Activated CD4-positive, CD25-positive, alpha-beta regulatory T cell treated with anti-CD3 and anti-CD28 coated beads, Interleukin-2, amount 50 U/mL, for 16 hours (primary cell): ENCODE measurements at places on chromosomes 7 and 10.

GRCh38 chr7:85336086-85336485, 149.2 kb upstream of the SEMA3D start:
- DNase-seq: no peak

DNA sequence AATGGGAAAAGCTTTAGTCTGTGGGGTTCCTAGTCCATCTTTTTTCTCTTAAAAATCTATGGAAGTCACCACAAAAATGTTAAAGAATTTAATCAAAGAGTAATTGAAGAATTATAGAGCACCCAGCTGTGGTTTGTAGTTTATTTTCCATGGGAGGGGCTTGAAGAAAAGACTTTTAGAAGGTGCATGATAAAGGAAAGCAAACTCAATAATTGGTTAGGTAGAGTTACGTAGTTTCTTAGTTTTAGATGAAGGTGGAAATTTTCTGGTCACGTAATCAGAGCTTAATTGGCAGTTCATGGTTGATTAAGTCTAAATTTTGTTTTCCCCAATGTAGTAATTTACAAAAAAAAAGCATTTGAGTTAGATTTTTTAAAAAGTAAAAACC, 724 bp downstream of the ZNF107 start:
- DNase-seq: no peak

DNA sequence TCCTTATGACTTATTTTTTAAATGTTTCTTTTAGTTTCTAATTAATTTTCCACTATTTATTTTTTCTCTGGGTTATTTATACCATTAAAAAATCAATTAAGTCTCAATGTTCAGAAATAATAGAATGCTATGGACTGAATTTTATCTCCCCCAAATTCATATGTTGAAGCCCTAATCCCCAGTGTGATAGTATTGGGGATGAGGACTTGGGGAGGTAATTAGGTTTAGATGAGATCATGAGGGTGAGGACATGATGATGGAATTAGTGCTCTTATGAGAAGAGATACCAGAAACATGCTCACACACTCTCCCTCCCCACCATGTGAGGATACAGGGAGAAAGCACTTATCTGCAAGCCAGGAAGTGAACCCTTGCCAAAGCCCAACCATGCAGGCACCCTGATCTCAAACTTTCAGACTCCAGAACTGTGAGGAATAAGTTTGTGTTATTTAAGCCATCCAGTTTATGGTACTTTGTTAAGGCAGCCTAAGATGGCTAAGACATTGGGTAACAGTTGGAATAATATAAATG, 202.6 kb downstream of the MDFIC start:
- no peak for DNase-seq

DNA sequence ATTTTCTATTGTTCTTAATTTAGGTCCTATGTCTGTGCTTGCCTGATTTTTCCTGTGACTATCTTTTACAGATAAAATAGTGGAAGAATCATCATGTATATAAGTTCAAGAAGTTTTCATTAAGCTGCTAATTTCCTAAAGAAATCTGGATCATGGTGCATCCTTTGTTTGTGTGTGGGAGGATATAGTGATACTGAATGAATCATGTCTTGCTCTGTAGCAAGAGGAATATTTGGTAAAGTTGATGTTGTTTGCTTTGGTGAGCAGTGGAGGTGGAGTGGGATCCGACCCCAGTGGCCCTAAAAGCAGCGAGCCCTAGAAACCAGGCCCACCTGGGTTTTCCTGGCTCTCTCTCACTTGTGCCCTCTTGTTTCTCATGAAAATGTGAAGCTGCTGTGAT, 83.7 kb downstream of the CCNY start:
- DNase-seq: no peak

DNA sequence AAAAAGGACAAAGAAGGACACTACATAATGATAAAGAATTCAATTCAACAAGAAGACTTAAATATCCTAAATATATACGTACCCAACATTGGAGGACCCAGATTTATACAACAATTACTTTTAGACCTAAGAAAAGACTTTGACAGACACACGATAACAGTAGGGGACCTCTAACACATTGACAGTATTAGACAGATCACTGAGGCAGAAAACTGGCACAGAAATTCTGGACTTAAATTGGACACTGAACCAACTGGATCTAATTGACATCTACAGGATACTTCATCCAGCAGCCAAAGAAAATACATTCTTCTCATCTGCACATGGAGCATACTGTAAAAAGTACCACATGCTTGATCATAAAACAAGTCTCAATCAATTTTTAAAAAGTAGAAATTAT, 103.8 kb downstream of the DGKI start:
- no peak for DNase-seq

GRCh38 chr10:47276071-47276470, 23.9 kb upstream of the GDF10 start:
- DNase-seq: no peak

GRCh38 chr7:30548845-30549244, 44.2 kb upstream of the GGCT start:
- DNase-seq: peak; percentile 5

DNA sequence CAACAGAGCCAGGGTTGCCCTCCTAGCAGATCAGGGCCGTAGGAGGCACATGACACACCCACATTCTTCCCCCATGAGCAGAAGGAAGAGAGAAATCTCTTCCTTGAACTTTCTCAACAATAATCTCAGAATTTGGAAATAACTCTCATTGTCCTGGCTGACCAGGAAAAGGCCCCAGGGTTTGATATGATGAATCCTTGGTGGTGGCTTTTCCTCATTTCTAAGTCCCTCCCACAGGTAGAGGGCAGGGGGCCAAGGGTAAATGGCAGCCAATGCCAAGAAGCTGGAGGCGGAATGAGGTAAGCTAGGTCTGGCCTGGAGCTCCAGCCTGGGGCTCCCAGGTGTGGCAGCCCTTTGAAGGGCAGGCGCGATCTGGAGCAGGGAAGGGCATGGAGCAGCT, 67.8 kb downstream of the GRB10 start:
- DNase-seq: no peak

DNA sequence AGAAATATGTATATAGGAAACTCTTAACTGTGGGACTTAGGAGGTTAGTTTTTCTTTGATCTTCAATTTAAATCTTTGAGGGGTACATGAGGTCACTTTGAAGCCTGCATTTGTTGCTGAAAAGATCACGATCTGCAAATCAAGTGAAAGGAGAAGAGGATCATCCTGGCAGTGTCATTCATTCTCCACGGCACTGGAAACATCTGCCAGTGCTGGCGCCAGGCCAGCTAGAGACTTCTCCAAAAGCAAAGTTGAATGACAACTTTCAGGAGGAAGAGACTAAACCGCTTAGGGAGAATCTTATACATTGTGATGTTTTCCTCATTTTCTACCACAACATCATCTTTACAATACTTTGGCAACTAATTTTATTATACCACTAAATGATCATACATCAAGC, 42.5 kb downstream of the MRC1 start:
- DNase-seq: no peak

GRCh38 chr10:28241741-28242399, 61.0 kb downstream of the MPP7 start:
- no peak for DNase-seq

- DNase-seq: no peak
Measured at GRCh38 chr7:50310956-50311355, 6.4 kb downstream of the IKZF1 start.

DNA sequence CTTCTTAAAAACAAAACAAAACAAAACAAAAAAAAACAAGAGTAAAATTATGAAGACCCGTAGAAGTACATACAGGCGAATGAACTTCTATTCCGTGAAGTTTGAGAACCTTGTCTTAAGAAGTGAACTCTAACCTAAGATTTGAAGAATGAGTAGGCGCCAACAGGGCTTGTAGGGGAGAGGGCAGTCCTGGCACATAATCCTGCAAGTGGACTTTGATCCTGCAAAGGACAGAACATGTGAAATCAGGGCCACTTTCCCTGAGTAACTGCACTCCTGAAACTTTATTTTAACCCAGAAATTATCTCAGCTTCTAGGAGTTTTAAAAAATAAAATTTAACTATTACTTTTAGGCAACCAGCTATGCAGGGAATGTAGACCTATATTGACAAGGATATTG, 62.0 kb downstream of the GNAT3 start:
- no peak for DNase-seq

- no peak for DNase-seq
Measured at GRCh38 chr7:130346177-130346905, 1.7 kb downstream of the CPA5 start.

GRCh38 chr10:30000802-30001571, 58.4 kb downstream of the JCAD start:
- no peak for DNase-seq

GRCh38 chr10:101367569-101368453, 13.8 kb downstream of the BTRC start:
- no peak for DNase-seq

GRCh38 chr10:112185959-112186358, 2.4 kb upstream of the GPAM start:
- no peak for DNase-seq

GRCh38 chr7:147474862-147475261, 1115.7 kb upstream of the C7orf33 start:
- no peak for DNase-seq

DNA sequence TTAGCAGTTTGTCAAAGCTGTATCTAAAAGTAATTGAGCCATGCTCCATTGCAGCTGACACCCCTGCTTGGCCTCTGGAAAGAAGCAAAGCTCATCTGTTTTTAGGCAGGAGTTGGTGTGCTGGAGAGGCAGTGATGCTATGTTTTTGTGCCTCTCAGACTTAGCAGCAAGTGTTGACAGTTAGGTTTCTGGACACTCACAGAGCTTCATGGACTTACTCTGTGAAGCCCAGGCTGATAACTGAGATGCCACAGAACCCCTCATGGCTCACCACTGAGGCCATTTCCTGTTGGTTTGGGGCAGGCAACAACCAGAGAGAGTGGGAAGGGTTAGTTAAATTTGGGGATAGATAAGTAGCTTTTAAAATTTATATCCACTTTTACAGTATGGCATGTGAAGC, 59.8 kb downstream of the BTAF1 start:
- no peak for DNase-seq

DNA sequence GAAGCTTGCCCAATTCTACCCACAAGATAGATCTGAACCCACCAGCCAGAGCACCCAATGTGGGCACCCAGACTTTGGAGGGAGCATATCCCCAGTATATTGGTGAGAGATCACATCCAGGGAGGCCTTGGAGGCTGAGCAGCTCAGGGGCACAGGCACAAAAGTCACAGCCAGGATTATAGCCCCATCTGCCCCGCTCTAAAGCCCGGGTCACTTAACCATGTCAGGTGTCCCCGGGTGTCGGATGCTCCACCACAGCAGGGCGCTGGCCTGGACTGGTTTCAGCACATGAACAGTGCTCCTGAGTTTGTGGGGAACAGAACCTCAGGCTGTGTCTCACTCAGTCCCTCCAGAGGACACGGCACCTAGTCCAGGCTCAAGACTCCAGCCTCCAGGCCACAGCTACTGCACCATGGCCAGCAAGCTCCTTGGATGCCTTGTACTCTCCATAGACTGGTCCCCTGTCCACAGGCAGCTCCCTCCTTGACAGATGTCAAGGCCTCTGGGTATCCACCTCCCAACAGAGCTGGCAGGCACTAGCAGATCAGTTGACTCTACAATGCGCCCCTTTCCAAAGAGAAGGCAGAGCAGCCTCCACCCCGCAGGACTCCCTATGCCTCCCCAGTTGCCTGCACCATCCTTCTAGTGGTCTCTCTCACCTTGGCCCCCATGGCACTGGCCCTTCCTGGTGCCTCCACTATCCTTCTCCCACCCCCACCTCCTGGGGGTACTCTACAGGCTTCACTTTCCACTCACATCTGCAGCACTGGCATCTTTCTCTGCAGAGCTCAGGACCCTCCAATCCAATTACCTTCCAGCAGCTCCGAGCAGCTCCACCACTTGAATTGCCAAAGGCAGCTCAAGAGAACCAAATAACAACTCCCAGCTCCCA, 306.0 kb downstream of the GRID1 start:
- DNase-seq: no peak

- DNase-seq: no peak
Measured at GRCh38 chr10:117165538-117166417, 27.7 kb upstream of the VAX1 start.

GRCh38 chr10:4748491-4749270, 77.3 kb upstream of the AKR1E2 start:
- no peak for DNase-seq

- DNase-seq: no peak
Measured at GRCh38 chr7:56007891-56008290, 43.4 kb downstream of the PSPH start.

GRCh38 chr10:89702121-89702480, 711 bp downstream of the KIF20B start:
- DNase-seq: peak; percentile 2

GRCh38 chr10:58700591-58700990, 187.9 kb downstream of the BICC1 start:
- no peak for DNase-seq

GRCh38 chr7:1210321-1210978, 22.2 kb upstream of the UNCX start:
- DNase-seq: no peak

- DNase-seq: no peak
Measured at GRCh38 chr7:100632951-100633717, 8.2 kb downstream of the TFR2 start.

GRCh38 chr7:23469150-23469960, 936 bp downstream of the IGF2BP3 start:
- DNase-seq: no peak

- DNase-seq: no peak
Measured at GRCh38 chr7:22356701-22357310, at the start of gene RAPGEF5. TSS of gene RAPGEF5 (minus strand) at chr7:22357154. CDS start at chr7:22357060, 94 bp downstream.

DNA sequence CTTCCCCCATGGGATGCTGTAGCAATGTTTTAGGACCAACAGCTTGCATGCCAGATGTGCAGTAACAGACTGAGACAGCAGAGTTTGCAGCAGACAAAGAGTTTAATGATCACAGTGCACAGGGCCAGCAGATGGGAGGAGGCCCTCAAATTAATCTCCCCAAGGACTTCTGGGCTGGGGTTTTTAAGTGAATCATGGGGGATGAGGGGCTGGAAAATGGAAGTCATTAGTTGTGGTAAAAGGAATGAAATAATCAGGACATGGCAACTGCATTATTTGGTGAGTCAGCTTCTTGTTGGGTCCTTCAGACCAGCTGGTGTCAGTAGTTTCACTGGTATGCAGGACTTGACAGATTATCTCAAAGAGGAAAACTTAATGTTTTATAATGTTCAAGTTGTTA, 12.6 kb upstream of the NRBF2 start:
- no peak for DNase-seq

DNA sequence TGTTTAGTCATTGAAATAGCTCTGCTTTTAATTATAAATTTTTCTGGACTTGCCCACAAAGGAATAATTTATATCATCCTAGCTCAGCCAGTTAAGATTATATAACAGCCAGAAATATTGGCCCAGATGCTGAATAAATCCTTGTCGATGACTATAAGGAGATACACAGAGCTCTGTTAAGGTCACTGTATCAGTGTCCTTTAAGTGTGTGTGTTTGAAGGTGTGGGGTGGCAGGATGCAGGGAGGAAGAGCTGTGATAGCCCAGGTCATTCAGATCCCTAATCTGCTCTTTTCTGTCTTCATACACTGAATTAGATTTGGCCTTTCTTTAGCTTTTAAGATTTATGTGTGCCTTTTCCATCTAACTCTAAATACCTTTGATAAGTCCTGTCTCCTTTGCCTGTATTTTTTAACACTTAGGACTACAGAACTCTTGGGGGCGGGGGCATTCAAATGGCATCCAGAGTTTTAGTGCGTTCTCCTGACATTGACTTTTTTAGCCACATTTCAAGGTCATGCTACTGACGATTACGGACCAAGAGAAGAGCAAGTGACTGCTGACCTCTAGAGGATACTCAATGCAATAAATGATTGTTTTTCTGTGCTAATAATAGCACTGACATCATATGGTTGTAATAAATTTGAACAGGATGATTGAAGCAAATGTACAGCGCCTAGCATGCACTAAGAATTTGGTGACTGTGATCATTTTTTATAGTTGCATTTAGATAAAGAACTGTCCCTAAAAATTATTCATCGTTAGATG, 172.3 kb downstream of the CACNB2 start:
- DNase-seq: no peak
